ENCODE measurements at places on chromosomes 3 and 15.

- DNase-seq, result no peak
Measured at GRCh38 chr3:124248471-124249028, 256.6 kb upstream of the ROPN1 start.

DNA sequence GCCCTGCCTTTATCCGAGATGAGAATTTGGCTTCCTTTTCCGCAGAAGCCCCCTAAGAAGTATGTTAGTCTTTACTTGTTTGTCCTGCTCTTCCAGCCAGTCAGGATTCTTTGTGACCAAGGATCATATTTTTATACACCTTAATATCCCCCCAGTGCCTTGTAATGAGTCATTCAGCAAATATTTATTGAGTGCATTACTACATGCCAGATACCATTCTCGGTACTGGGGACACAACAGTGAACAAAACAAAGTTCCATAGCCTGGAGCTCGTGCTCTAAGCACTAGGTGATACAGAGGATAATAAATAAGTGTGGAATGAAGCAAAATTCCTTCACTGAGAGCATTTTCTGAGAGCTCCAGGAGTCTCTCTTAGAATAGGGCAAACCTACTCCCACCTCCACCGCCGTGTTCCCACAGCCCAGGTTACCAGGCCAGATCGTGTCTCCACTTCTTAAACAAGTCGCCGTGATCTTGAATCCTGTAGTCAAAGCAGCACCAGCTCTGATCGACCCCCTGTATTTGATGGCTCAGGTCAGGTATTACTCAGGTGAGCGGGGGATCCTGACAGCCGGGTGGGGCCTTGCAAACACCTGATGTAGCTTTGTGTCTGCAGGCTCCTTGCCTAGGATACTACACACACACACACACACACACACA, 18.5 kb downstream of the TTC21A start:
- no peak for DNase-seq

DNA sequence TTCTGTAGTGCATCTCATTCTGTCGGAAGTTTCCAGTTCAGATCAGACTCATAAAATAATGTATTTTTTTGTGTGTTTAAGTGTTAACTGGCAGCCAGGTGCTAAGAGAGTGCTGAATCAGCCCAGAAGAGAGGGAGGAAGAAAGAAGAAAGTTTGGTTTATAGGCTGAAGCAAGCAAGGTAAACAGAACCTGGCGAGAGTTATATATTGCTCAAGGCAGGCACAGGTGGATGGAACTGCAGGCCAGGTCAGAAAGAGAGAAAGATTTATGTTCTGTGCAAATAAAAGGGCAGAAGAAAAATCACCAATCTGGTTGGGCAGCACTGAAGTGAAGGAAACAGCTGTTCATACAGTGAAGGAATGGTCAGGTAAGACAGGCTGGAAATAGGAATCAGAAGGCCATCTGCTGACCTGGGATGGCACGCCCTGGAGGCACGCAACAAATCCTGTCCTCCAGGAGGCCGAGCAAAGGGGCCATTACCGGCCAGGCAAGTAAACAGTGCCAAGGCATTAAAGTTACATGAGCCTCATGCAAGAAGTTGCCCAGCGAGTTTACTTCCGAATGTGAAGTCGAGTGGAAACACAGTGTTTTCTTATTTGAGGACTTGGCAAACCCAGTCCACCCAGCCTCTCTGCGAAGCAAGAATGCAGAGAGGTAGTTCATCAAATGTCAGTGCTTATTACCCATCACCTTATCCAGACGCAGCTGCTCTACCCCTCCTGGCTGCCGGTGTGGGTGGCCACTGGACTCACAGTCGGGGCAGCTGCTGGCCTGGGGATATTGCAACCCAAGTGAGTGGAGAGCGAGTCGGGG, 309.8 kb downstream of the VPS13C start:
- no peak for DNase-seq

DNA sequence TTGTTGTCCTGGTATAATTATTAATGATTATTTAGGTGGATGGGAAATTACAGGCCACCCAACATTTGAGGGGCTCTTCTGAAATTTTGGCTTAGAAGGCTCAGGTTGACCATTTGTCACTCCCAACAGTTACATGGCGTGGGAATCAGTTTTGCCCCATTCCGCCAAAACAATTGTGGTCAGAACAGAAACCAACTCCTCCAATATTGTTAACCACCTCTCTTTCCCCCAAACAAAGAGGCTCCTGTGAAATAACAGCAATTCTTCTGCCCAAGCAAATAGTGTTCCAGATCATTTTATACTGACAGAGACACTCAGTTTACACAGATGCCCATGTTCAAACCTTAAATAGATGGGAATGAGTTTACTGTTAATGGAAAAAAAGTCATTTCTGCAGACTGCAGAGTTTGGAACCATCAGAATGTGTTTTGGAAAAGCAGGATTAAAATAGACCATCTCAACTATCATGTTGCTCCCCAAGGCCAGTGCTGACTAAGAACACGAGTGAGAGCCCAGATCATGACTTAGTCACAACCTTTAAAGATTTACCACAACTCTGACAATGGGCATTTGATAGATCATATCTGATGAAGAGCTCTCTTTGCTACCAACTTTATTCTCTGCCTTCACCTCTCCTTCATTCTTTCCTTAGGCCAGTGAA, 102.1 kb downstream of the DUT start:
- DNase-seq, result no peak

- DNase-seq, result no peak
Measured at GRCh38 chr3:187769771-187770170, 24.5 kb upstream of the BCL6 start.

DNA sequence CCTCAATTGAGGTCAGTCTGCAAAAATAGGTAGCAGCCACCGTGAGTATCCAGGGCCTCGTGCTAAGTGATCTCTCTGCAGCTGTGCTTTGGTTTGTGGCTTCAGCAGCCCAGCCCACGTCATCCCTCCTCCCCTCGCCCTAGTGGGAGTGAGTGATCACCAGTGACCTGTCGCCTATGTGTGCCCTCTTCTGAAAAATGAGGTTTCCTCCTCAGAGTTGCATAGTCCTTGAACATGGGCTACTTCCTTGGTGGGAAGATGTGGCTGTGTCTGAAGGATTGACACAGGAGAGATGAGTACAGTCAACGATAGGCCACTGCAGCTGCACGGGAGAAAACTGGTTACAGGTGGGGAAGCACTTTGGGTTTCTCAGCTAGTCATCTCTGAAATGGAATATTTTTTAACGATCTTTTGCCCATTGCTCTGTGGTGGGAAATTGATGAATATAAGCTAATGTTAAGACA, 144.8 kb upstream of the BHLHE40 start:
- DNase-seq, result no peak

GRCh38 chr3:170200987-170201386, 19.5 kb upstream of the PHC3 start:
- no peak for DNase-seq

DNA sequence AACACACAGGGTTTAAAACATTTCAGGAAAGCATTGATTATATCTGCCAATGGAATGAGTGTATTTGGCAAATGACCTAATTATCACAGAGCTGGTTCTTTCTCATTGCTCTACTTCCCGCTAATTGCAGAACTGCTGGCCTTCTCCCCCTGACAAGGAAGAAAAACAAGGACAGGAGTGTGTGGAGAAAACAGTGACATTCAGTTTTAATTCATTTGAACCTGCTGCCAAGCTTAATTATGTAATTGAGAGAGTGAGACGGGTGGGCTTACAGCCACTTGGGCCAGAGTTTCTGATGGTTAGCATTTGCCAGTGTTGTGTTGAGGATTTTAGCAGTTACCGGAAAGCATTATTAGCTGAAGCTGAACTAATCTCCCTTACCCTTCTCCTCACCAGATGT, 301.4 kb downstream of the RBMS3 start:
- no peak for DNase-seq

DNA sequence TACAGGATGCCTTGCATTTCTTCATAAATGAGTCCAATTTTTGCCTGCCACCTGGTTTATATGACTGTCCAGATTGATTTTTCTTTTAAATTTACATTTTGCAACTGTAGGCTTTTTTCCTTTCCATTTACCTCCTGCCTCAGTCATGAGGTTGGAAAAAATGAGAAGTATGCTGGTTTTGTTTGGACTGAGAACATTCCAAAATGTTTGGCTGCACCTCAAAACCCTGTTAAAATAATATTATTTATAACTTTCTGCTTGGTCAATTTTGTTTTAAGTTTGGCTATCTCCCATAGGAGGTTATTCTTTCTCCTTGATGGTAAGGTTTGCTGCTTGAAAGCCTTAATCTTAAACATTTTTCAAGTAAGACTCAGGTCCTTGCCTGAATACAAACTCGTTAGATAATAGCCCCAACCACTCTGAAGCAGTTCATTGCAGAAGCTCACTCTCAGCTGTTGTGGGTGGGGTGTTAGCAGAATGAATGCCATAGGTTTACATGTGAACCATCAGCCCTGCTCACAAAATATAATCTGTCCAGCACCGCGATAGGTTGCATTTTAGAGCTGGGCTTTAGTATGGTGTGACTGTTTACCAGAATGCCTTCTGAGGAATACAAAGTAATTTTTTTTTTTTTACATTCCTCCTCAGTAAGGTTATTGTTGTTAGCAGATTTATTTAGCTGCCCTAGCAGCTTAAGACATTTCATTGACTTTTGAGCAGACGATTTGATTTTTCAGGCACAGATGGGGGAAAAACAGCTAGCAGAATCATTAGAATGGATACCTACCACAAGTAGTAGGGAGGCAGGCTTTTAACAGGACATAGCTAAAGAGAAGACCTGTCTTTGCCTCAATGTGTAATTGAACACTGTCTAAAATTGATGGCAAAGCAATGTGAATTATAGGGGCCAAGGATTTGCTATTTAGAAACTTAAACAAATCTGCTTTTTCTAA, 630.8 kb upstream of the KCNMB2 start:
- no peak for DNase-seq

GRCh38 chr3:105686278-105686897, 182.4 kb downstream of the CBLB start:
- DNase-seq, result no peak

- peak; percentile 18 for DNase-seq
Measured at GRCh38 chr3:126197854-126198584, 17.6 kb upstream of the ALDH1L1 start.

- peak; percentile 10 for DNase-seq
Measured at GRCh38 chr15:34582461-34583371, 735 bp downstream of the GOLGA8B start.

- DNase-seq, result no peak
Measured at GRCh38 chr3:45665101-45665572, 24.1 kb upstream of the SACM1L start.

GRCh38 chr15:69116391-69116790, 44.0 kb upstream of the GLCE start:
- no peak for DNase-seq

DNA sequence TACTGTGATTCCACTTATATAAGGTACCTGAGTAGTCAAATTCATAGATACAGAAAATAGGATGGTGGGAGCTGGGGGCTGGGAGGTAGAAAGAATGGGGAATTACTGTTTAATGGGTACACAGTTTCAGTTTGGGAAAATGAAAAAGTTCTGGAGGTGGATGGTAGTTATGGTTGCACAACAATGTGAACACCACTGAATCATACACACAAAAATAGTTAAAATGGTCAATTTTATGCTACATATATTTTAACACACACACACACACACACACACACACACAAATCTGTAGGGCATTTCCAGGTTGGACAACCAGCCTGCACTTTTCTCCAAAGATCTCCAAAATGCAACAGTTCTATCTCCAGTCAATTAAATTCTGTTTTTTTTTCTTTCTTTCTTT, 1.4 kb downstream of the CCDC32 start:
- DNase-seq, result no peak

DNA sequence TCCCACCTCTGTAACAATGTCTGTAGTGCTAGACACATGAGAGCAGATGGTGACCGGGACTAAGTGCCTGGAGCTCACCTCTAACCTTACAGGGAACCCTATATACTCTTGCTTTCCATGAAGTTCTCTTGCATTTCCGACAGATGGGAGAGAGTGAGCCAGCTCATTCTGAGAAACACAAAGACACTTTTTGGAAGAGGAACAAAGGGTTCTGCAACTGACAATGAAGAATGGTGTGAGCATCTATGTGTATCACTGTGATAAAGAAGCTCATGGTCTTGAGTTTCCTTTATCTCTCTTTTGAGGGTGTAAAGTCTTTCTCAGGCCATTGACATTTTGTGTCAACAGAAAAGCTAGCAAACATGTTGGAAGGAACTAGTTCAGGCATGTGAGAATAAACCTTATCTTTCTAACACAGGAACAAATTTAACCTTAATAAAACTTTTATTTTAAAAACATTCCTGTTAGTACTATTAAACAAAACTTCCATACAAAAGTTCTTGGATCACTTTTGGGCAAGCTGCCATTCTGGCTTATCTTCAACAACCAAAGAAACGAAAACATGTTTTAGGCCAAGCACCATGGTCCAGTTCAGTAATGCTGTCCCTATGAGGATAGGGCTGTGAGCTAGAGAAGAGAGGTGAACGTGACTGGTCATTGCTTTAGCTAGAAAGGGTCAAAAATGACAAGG, 142.7 kb downstream of the THRB start:
- DNase-seq, result no peak

GRCh38 chr3:126858887-126859286, 124.0 kb upstream of the PLXNA1 start:
- DNase-seq, result no peak

- no peak for DNase-seq
Measured at GRCh38 chr15:77036537-77037387, 34.1 kb downstream of the TSPAN3 start.

- no peak for DNase-seq
Measured at GRCh38 chr3:185781759-185782158, 43.1 kb downstream of the IGF2BP2 start.

DNA sequence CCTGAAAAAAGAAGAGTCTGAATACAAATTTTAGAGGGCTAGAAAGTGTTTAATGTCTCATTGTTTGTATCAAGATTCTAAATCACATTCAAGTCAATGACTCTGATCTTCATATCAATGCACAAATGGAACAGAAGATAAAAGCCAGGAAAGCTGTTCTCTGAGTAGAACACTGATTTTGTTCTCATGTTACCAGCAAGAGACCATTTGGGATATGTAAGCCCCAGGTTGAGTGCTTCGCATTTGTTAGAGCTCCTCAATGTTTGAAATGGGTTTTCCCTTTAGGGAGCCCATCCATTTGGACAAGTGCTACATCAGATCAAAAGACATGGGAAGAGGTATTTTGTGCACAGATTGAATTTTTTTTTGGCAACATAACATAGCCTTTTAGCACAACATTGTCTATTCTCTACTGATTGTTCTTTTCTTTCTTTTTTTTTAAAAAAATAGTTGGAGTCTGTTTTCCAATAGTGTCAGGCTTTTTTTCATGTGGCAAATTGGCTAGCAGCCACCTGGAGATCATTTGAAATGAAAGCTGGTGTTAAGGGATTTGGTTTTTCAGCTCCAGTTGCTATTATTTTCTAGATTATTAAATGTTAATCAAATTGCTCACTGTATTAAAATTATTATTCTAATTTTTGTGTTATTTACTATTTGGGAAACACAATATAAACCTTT, 74.5 kb upstream of the ZPLD1 start:
- DNase-seq, result no peak

DNA sequence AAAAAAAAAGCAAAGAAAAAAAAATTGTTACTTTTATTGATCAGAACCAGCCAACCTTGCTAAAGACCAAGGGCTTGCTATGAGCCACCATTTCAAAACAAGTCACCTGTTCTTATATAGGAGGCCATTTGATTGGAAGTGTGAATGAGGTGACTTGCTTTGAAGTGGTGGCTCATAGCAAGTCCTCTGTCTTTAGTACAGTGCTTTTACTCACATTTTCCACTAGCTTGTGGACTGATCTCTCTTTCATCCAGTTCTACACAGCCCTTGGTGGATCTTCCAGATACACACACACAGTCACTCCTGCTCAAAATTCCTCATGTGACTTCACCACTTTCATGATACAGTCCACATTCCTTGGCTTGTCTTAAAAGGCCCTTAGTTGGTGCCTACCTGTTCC, 13.5 kb downstream of the CLSTN2 start:
- no peak for DNase-seq

Measured in memory B cell (primary cell).